ENCODE measurements at places on chromosomes 2 and 18. TPM values are rescaled to one million over a fixed set of nuclear protein-coding genes. Genes with fewer than 3 reads are reported as not detected.

Gene ERBB4
- 0.59 TPM for total RNA-seq

Gene INO80D
- total RNA-seq, result 28.0 TPM

- peaks cover 54% of the 10 kb centered on the region for H3K27me3 ChIP-seq
- no peaks in the 10 kb centered on the region for H3K36me3 ChIP-seq
- H3K27ac ChIP-seq, result no peak overlapping the region
- DNase-seq, result no peak
Measured at GRCh38 chr2:113273027-113273551, 5.6 kb downstream of the PAX8 start.

DNA sequence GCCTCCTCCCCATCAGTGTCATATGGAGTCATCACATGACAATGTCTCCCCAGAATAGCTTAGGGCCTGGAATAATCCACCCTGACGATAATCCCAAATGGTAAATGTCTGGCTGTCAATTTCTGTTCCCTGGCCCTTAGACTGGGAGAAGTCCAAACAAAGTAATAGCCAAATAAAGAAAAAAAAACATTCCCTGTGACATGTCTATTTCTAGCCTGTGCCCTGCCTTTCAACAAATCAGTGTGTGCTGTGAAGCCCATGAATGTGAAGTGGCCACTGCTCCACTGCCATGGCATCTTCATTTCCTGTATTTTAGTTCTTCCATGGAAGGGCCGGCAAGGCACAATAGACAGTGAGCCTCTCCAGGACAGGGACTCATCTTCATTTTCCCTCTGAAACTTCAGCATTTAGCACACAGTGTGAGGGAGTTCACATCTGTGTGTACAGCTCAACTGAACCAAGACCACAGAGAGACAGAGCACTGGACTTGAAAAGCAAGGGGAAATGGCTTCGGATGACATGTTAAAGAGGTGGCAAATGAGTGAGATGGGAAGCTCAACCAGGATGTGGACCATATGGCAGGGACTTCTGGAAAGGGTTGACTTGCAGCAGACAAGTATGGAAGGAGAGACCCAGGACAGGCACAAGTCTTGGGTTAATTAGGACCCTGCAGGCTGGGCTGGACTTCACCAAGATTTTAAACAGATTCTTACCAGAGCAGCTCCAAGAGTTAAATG lies 140.0 kb downstream of the ANTXR1 start:
- no peak for DNase-seq
- no peaks in the 10 kb centered on the region for H3K36me3 ChIP-seq
- H3K4me1 ChIP-seq, result no peaks in the 10 kb centered on the region
- H3K4me3 ChIP-seq, result no peak overlapping the region

DNA sequence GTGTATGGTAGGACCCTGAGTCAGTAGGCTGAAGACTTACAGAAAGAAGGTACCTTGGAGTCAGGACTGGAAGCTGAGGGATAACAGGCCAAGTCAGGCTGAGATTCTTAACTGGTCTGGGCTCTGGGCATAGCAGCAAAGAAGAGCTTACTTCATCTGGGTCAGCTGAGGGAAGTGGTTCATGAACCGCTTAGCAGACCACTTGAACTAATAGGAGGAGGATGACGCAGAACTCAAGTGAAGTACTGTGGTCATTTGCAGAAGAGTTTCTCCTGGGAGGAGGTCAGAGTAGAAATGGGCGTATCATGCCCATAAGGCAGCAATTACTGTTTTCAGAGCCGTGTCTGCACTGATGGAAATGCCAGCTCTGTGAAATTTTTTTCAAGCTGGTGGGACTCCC lies 164.5 kb downstream of the LCLAT1 start:
- no peaks in the 10 kb centered on the region for H3K4me1 ChIP-seq
- H3K36me3 ChIP-seq, result no peaks in the 10 kb centered on the region
- no peak overlapping the region for H3K27ac ChIP-seq
- no peak overlapping the region for H3K4me3 ChIP-seq
- no peak for DNase-seq

DNA sequence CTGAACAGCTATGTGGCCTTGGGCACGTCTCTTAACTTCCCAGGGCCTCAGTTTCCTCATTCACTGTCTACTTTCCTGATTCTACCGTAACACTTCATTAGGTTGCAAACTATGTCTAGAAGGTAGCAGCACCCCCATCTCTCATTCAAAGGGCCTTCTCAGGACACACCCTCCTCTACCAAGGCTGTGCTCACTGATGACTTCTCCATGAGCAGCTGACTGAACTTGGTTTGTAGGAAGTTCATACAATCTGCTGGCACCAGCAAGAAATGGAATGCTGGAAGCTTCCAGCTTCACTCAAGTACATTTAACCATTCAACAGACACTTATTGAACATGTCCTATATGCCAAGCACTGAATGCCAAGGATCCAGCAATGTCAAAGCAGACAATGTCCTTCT lies 250.8 kb upstream of the CTAGE1 start:
- no peak for DNase-seq
- H3K27me3 ChIP-seq, result no peaks in the 10 kb centered on the region
- peak overlapping the region; percentile 64 for H3K27ac ChIP-seq
- no peaks in the 10 kb centered on the region for H3K4me1 ChIP-seq

DNA sequence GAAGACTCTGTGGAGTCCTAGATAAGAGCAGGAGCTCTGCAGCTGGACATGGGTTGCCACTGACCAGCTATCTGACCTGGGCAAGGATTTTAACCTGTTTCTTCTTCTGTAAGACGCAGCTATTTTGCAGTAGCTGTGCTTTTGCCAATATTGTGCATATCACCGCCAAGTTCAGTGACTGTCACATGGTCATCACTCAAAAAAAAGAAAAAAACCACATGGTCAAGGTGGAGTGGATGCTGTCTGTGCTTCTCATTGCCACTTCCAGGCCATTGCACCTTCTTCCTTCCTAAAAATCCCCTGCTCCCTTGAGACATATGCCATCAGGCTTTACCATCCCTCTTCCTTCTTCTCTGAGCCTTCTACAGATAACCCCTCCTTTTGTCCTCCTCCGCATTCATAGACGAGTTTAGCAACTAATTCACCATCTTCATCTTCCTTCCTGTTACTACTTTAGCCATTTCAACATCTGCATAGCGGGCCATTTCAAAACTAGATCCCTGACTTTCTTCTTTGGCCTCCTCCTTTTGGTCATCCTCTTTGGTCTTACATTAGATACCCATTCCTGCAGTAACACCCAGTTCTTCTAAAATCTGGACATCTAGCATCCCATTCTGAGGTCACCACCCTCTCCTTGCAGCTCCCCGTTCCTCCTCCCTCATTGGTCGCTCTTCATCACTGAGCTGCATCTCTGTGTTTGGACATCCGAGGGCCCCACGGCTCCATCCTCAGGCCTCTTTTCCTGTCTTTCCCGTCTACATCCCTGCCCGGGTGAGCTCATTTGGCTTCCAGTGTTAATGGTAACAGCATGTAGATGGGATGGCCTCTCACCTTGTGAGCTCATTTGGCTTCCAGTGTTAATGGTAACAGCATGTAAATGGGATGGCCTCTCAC lies 17.8 kb downstream of the RNF144A start:
- no peak overlapping the region for H3K4me3 ChIP-seq
- no peaks in the 10 kb centered on the region for H3K4me1 ChIP-seq
- no peaks in the 10 kb centered on the region for H3K27me3 ChIP-seq
- H3K27ac ChIP-seq, result no peak overlapping the region
- no peaks in the 10 kb centered on the region for H3K36me3 ChIP-seq
- DNase-seq, result no peak

Measured in uterus (tissue), 4 donors.